A673 (cell line): ENCODE measurements at places on chromosomes 6 and 20.

GRCh38 chr20:21521596-21522480 is 8.0 kb upstream of the NKX2-2 start:
- peak; percentile 66 for DNase-seq

DNA sequence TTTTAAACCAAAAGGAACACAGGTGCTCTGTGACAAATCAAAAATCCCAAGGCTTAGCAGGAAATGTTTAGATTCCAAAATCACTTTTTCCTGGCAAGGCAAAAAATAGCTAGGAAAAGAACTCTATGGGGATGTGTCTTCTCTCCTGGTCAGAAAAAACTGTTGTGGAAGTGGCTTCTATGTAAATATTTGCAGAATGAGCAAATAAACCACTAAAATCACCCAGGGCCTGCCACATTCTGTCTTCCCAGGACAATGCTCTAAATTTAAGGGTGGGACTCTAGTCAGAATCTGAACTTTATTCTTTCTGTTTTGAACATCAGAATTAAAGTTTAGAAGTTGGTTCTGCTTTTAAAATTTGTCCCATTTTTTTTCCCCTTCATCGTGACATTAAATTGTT is 29.3 kb downstream of the GCM1 start:
- no peak for DNase-seq

- no peak for DNase-seq
Observed at GRCh38 chr20:23121751-23122320, 35.7 kb upstream of the CD93 start.

GRCh38 chr20:14709439-14709838 is 372.0 kb upstream of the FLRT3 start:
- no peak for DNase-seq

GRCh38 chr6:119844387-119844786 is 494.8 kb upstream of the MAN1A1 start:
- DNase-seq = no peak

- DNase-seq = no peak
Observed at GRCh38 chr20:62238569-62239277, 402 bp downstream of the OSBPL2 start.

- DNase-seq = no peak
Observed at GRCh38 chr6:168515376-168515775, 74.4 kb downstream of the SMOC2 start.

GRCh38 chr6:38138374-38138773 is 318.8 kb downstream of the ZFAND3 start:
- no peak for DNase-seq

DNA sequence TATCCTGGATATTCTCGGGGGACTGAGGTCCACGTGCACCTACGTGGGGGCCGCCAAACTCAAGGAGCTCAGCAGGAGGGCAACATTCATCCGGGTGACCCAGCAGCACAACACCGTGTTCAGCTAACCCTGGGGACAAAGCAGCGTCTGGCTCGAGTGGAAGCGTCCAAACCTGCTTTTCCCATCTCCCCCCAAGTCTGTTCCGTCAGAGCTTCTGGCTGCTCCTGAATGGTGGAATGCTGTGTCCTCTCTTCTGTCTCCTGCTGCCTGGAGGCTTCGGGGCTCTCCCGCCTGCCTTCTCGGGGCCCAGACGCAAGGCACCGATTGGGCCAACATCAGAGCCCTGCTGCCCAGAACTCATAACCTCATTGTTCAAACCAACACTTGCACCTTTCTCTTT is 56.7 kb downstream of the GMPR start:
- no peak for DNase-seq

DNA sequence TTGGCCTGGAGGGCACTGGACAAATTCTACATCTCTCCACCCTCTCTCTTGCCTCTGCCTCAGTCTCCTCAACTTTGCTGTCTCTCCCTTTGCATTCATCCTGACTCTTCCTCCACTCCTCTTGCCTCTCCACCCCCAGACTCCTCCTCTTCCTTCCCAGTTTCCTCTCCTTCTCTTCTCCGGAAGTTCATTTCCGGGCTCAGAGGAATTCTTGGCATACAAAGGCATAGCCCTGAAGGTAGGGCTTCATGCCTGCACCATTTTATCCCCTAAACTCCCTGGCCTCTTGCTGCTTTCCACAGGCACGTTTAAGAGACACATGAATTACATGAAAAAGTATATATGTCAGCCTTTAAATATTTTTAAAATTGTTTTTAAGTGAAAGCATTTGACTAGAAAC is 10.6 kb downstream of the BFSP1 start:
- peak; percentile 94 for DNase-seq

- no peak for DNase-seq
Observed at GRCh38 chr20:52596256-52596655, 375.9 kb upstream of the TSHZ2 start.

- DNase-seq = no peak
Observed at GRCh38 chr6:69063401-69063800, 428.3 kb downstream of the ADGRB3 start.

- DNase-seq = no peak
Observed at GRCh38 chr6:43974643-43975230, 152.5 kb downstream of the MRPL14 start.

- DNase-seq = no peak
Observed at GRCh38 chr20:54355631-54356280, 119.6 kb upstream of the DOK5 start.

- DNase-seq = no peak
Observed at GRCh38 chr6:16216501-16217155, 21.8 kb upstream of the GMPR start.

DNA sequence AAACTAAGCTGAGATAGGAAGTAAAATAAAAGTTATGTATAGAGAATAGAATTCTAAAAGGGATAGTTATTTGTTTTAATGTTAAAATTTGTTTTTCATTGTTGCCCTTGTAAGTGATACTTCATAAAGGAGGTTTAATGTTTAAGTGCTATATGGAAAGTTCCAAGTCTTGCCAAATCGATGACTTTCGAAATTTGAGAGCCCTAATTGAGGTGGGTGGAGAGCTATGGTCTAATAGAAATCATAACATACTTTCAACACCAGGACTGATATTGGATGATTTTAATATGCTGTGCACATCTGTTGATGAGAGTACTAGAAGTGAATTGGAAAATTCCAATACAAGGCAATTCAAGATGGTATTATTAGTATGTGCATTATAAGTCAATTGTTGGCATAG is 64.6 kb downstream of the RNF144B start:
- DNase-seq = no peak

- DNase-seq = peak; percentile 90
Observed at GRCh38 chr6:31834367-31835250, 7.1 kb downstream of the HSPA1B start.

DNA sequence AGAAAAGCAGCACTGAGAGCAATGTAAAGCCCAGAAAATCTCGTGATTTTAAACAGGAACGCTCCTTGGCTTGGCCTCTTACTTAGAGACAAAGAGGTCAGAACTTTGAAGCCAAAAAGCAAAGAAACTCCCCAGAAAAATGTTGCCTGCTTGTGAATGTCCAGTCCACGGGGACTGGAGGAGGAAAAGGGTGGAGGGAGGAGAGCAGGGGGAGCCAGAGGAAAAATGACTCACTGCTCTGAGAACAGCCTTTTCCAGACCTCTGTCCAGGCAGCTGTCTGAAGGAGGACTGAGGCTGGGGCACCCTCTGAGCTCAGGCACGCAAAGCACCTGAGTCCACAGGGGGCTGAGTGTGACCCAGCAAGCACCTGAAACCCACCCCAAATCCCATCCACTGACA is 64.7 kb downstream of the TRAM2 start:
- DNase-seq = no peak

GRCh38 chr6:167962711-167963110 is 34.8 kb upstream of the KIF25 start:
- DNase-seq = no peak

GRCh38 chr6:47306887-47307286 is 2.8 kb downstream of the TNFRSF21 start:
- DNase-seq = peak; percentile 18

- DNase-seq = peak; percentile 59
Observed at GRCh38 chr6:136067731-136068341, 182.3 kb downstream of the MTFR2 start.

DNA sequence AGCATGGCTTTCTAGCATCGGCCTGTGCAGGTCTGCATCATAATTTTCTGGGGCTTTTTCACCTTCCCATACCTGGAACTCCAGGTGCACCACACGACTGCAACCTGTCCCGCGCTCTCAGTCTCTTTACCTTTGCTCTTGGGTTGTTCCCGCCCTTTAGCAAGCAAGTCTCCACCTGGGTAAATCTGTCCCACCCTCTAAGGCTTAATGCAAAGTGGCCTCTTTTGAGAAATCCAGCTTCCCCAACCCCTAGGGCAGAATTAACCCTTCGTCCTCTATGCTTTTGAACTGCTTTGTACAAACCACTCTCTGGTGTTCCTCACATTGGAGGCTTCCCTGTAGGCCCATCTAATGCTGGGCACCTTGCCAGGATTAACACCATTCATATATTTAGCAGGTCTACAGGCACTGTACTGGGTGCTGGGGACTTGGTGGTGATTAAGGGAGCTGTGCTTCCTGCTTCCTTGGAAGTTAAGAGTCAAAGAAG is 2.8 kb downstream of the ITPR3 start:
- DNase-seq = peak; percentile 73

GRCh38 chr20:57030611-57031600 is 235.5 kb downstream of the BMP7 start:
- DNase-seq = peak; percentile 58

DNA sequence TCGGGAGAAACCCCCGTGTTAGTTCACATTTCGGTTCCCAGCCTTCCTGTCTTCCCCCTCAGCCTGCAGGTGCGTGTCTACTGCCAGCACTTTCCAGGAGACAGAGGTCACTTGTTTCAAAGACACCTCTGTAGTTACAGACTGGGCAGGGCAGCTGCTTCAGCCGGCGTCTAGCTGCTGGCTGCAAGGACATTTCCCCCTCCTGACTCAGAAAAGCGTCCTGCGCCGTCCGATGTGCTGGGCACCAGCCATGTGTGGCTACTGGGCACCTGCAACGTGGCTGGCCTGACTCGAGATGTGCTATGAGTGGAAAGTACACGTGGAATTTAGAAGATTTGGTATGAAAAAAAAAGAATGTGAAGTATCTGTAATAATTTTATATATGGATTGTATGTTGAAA is 37.6 kb downstream of the RRBP1 start:
- DNase-seq = no peak

DNA sequence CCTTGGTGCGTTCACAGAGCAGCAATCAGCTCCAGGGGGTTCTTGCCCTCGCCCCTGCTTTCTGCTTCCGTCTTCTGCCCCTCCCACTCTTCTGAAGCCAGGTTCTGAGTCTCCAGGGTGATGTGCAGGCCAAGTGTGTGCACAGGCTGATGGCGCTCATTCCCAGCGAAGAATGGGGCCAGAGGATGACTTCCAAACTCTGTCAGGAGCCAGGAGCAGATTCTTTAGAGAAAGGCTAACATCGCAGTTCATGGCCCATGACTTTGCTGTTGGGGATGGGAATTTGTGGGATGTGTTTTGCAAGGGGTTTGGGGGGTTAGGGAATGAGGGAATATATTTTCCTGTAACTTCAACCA is 56.1 kb upstream of the CCN6 start:
- no peak for DNase-seq

DNA sequence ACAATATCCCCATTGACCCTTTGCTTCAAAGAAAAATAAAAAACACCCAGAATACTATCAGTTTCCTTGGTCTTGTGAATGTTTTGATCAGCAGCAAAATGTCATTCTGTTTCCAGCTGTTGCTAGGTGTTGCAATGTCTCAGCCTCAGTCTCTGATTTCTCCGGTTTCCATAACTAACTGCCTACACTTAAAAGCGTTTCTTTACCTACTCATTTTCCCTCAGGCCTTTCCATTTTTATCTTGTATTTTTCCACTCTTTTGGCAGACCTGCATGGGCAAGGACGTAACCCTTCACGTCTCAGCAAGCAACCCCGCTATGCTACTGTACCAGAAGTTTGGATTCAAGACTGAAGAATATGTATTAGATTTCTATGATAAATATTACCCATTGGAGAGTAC is 49.4 kb downstream of the KAT14 start:
- DNase-seq = no peak

GRCh38 chr6:53134601-53135235 is 13.9 kb downstream of the GCM1 start:
- DNase-seq = no peak

- peak; percentile 4 for DNase-seq
Observed at GRCh38 chr20:1669304-1669703, 11.7 kb upstream of the SIRPG start.

- no peak for DNase-seq
Observed at GRCh38 chr20:37364013-37364926, 18.3 kb downstream of the SRC start.

DNA sequence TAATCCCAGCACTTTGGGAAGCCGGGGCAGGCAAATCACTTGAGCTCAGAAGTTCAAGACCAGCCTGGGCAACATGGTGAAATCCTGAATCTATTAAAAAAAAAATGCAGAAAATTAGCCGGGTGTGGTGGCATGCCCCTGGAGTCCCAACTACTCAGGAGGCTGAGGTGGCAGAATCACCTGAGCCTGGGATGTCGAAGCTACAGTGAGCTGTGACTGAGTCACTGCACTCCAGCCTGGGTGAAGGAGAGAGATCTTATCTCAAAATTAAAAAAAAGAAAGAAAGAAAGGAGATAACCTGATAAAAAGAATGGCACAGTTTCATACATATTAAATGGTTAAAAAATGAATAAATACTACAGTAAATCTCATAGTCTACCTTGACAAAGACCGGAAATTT is 123.6 kb upstream of the TNFAIP3 start:
- no peak for DNase-seq

DNA sequence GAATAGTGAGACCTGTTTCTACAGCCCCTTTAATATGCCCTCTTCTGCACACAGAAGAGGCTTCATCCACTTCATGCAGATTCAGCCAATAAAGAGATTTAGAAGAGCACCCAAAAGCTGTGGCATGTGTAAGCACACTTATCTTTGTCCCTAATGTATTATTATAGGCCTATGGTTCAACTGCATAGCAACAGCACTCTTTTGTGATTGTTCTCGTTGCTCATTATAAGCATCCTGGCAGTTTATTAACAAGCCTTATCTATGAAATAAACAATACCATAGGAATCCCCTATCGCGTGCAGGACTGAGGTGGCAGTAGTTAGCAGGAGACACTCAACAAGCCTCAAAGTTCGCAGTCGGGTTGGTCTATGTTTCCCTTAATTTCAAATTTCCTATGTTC is 138.5 kb upstream of the BEND6 start:
- DNase-seq = no peak

DNA sequence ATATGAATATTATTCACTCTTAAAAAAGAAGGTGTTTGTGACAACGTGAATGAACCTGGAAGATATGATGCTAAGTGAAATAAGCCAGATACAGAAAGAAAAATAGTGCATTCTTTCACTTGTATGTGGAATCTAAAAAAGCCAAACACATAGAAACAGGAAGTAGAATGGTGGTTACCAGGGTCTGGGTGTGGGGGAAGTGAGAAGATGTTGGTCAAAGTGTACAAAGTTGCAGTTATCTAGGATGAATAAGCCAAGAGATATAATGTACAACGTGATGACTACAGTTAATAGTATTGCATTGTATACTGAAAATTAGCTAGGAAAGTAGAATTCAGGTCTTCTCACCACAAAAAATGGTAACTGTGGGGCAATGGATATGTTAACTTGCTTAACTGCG is 151.1 kb upstream of the HCRTR2 start:
- no peak for DNase-seq
